ENCODE measurements at places on chromosomes 12 and 14.

DNA sequence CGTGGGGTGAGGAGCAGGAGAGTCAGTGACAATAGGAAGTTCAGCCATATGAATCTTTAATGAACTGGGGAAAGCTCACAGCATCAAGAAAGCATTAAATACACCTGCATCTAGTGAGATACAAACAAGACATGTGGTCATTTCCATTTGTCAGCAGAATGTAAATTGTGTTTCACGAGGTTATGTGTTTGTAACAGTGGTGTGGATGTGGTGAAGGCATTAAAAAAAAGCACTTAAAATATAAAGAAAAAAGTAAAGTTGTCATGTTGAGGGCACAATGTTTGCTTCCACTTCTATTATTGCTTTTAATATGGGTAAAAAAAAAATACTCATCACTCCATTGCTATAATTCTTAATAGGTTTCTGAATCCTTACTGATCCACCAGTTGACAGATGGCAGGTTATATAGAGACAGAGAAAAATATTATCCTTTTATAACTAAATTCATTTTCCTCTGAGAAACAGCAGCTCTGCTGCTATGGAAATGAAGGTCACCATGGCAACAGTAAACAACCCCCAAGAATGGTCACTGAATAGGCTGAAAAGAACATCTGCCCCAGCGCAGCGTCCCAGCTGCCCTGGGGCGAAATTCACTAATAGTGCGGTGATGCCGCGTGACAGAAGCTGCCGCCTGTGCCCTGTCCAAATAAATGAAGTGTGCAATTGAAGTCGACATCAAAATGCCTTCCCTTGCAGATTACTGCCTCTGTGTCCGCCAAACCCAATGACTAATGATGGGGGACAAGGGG lies 226.1 kb downstream of the FOXN3 start:
- DNase-seq = no peak

DNA sequence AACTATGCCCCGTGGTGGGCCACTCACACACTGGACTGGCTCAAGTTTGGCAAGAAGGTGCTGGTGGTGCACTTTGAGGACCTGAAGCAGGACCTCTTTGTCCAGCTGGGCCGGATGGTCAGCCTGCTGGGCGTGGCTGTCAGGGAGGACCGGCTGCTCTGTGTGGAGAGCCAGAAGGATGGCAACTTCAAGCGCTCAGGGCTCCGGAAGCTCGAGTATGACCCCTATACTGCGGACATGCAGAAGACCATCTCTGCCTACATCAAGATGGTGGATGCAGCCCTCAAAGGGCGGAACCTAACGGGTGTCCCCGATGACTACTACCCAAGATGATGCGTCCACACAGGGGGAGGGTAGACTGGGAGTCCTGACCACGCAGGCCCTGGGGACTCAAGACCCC lies 91.1 kb downstream of the CMKLR1 start:
- DNase-seq = no peak

DNA sequence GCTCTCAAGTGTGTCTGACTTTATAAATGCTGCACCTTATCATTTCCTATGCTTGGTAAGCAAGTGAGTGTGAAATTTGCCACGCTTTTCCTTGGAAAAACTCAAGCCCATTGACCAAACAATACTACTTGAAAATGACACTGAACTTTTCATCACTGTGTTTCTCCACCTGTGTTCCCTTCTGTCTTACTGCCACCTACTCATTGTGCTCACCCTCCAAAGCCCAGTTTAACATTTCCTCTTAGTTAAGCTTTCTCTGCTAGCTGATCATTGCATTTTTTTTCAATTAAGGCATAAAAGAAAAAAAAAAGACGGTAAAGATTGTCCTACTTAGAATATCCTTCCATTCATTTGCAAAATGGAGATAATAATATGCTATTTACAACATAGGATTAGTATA lies 445.7 kb downstream of the DPF3 start:
- DNase-seq = no peak

DNA sequence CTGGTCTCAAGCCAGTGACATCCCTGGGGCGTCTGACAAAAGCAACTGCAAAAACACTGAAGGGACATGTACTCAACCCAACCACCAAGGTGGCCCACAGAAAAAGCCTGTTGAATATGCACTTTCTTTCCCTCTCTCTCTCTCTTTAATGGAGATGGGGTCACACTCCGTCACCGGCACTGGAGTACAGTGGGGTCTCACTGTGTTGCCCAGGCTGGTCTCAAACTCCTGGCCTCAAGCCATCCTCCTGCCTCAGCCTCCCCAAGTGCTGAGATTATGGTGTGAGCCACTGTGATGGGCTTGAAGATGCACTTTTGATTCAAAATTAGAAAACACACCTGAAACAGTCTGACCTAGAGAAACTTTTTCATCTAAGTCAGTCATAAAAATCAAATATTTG lies 7.2 kb upstream of the CD27 start:
- no peak for DNase-seq

GRCh38 chr12:88552610-88553079 lies 27.6 kb downstream of the KITLG start:
- peak; percentile 36 for DNase-seq

GRCh38 chr14:65335411-65335947 lies 77.1 kb upstream of the FUT8 start:
- DNase-seq = no peak

DNA sequence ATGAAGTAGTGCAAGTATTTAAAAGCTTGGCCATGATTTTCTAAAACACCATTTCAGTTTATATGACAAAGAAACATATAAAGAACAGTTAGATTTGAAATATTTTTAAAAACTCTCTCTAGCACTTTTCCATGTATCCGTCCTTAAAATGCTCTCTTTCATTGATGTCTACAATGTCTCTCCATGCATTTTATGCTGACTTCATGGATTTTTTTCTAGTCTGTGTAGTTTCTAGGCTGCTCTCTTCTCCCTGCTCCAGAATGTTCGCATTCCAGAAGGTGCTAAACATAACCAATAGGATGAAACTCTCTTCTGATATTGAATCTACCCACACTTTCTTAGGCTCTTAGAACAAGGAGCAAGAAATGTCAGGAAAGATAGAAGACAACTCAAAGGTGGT lies 124.8 kb downstream of the PLCZ1 start:
- DNase-seq = no peak

GRCh38 chr12:39626033-39626814 lies 6.6 kb upstream of the ABCD2 start:
- DNase-seq = no peak

DNA sequence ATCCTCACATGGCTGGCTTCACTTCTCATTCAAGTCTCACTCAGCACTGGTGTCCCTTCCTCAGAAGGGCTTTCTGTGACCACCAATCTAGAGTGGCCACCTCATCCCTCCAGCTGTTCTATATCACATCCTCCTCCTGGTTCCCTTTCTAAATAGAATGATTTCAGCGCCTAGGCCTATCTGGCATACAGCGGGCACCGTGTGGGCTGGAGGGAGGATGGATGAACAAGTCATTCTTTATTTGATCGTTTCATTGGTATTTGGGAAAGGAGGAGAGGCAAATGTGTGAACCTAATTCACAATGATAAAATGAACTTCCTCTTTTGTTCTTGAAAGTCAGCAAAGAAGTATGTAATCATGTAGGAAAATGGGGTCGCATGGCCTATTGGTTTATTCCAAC lies 394.2 kb downstream of the DPF3 start:
- DNase-seq = no peak

GRCh38 chr12:109861689-109862314 lies 18.5 kb downstream of the GLTP start:
- no peak for DNase-seq

DNA sequence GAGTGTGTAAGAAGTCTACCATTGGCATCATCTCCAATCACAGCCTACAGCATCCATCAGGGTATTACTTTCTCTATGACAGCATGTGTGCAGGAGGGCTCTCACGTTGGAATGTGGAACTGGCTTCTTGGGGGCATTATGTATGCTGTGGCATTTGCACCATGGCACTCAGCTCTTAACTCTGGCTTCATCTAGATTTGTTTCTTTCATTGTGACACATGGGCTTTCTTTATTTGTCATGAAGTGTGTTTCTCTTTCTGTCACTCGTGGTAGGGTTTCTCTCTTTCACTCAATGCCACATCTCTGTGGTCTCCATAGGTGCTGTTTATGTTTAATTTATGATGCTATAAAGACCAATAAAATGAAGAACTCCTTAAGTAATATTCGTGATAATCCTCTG lies 191.2 kb upstream of the GARIN2 start:
- DNase-seq = no peak

DNA sequence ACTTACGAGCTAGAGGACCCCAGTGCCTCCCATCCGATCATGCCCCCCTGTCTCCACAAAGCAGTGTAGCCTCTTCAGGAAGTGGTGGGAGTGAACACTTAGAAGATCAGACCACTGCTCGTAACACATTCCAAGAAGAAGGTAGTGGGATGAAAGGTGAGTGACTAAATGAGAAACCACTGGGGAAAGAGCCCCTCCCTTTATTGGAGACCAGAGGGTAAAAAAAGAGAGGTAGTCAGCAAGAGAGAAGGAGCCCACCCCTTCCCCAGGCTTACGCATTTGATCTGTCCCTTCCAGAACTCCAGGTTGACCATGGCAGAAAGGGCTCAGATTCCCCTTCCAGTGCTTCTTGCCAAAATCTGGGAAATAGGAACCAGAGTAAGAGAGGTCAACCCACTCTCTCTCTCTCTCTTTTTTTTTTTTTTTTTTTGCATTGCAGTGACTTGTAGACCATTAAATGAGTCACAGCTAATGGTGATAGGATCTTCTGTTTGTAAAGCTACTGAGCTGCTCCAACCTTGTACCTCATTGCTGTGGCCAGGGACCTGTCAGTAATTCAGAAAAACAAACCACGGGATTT lies 165.4 kb downstream of the GCH1 start:
- DNase-seq = peak; percentile 44

GRCh38 chr12:67506739-67507138 lies 141.8 kb upstream of the DYRK2 start:
- no peak for DNase-seq

DNA sequence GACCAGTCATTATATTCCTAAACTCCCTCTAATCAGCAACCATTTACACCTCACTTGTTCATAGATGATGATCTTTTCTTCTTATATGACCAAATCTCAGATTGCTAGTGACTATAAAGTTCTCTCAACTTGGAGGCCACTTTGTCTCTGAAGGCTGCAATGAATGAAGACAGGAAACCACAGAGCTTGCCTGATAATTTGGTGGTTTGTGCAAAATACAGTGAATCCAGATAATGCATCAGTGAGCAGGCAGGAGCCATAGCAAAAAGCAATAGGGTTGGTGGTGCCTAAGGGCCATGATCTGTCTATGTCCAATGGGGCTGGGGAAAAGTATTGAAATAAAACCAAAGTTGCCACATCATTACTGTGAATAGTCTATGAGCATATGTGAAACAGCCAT lies 123.8 kb upstream of the LRFN5 start:
- DNase-seq = no peak

GRCh38 chr12:32559434-32559833 lies 119.7 kb upstream of the DNM1L start:
- DNase-seq = no peak

GRCh38 chr12:62191491-62192179 lies 68.6 kb upstream of the USP15 start:
- peak; percentile 72 for DNase-seq

GRCh38 chr12:110677982-110678381 lies 10.9 kb downstream of the HVCN1 start:
- DNase-seq = no peak

DNA sequence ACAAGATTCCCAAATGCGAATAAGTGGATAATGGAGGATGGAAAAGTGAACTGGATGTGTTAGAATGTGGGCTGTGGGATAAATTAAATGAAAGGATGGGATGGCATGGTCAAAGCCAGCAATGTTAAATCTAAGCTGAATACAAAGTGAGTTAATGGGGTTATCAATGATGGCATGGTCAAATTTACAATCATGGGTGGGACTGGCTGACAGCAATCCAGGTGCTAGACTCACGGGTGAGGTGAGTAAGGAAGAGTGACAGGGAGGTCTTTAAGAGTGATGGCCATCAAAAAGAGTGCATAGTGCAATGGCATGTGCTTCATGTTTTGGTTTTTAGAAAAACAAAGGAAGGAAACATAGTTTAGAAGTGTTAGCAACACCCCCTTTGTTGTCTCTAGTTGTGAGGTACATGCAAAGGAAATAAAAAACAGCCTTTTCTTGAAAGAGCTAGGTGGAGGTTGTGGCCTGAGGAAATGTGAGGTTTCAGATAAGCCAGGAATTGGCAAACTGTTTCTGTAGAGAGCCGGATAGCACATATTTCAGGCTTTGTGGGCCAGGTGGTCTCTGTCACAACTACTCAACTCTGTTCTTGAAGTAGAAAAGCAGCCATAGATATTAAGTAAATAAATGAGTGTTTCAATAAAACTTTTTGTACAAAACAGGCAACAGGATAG lies 328.7 kb downstream of the RPL10L start:
- DNase-seq = no peak

- DNase-seq = peak; percentile 78
Measured at GRCh38 chr12:19967431-19967830, 400.9 kb upstream of the PDE3A start.

DNA sequence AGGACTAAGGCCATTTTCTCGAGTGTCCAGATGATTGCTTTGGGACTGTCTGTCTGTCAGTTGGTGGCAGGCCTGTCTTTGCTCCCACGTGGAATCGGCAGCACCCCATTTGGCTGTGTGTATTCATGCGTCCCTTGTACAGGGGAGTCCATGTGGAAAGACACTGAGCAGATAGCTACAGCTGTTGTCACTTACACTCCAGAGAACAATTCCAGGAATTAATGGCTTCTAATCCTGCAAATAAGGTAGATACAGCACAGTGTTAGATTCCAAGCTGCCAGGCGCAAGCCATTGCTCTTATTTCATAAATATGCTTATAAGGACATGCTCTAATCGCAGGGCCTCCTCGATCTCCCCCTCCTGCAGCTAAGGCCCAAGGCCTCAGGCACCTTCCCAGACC lies 208.8 kb downstream of the VRK1 start:
- no peak for DNase-seq

- DNase-seq = no peak
Measured at GRCh38 chr14:54085841-54086240, 129.2 kb upstream of the BMP4 start.

DNA sequence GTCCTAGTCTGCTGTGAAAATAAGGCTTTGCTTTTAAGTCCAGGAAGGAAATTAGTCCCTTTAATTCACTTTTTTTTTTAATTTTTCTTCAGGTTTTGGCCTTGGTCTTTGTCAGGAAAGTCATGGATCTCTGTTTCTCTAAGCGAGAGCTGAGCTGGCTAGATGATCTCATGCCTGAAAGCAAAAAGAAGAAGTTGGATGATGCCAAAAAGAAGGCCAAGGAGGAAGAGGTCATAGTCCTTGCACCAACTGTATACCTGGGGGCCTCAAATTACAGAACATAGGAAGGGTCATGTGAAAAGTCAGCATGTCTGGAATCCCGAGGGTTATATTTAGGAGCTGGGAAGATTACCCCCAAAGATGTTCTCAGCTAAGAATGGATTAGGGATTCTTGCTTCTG lies 72.3 kb downstream of the SLC4A8 start:
- no peak for DNase-seq

GRCh38 chr12:62270872-62271271 lies 10.7 kb downstream of the USP15 start:
- DNase-seq = no peak

DNA sequence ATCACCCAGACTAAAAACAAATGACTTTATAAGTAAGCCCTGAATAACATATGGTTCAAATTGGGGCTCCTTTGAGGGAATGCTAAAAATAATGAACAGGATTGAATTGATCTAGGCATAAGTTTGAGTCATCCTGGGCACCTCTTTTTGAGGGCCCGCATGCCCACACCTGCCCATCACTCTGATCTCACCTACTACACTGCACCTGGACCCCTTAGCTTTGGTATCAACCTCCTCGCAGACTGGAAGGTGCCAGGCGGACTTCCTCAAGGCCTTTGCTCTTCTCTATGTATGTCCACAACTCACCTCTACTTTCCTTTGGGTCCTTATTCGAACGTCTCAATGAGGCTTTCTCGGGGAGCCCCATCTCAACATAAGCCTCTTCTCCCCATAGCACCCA lies 17.2 kb downstream of the NTN4 start:
- no peak for DNase-seq
